ENCODE measurements at places on chromosomes 5 and 9.

GRCh38 chr5:151293624-151294023 is 9.9 kb downstream of the SLC36A3 start:
- no peak for DNase-seq

DNA sequence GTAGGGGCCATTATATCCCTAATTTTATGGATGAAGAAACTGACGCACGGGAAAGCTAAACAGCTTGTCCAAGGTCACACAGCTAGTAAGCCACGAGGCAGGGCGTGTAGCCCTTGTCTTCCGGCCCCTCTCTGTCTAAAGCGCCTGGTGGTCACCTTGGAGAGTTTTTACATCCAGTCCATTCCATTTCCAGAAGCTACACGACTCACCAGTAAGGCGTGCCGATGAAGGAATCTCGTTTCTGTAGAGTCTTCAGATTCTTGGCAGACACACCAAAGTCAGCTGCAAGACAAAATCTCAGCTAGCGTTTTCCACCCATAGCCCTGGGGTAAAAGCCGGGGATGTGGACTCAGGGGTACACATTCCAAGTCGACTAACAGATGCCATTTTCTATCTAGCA is 80.5 kb downstream of the STK10 start:
- no peak for DNase-seq

- no peak for DNase-seq
Observed at GRCh38 chr5:152427721-152428120, 22.6 kb upstream of the NMUR2 start.

GRCh38 chr5:3793162-3793561 is 197.5 kb downstream of the IRX1 start:
- DNase-seq = no peak

GRCh38 chr5:109485030-109485429 is 75.3 kb upstream of the PJA2 start:
- DNase-seq = peak; percentile 17

GRCh38 chr5:84218546-84218945 is 166.1 kb downstream of the EDIL3 start:
- DNase-seq = no peak

GRCh38 chr5:166083183-166083959 is 2208.1 kb upstream of the WWC1 start:
- no peak for DNase-seq

DNA sequence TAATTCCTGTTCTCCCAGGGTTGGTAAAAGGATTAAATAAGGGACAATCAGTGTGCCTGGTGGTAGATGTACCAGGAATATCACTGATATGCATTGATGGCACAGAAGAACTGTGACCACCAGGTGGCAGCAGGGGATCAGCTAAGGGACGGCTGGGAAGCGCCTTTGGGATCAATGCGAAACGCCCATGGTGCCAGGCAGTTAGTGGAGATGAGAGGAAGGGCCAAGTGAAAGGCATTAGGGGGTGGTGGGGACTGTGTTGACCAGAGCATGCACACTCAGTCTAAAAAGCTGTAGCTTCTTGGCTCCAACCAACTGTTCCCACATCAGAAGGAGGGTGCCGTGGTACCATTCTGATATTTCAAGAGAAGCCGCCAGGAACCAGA is 55.6 kb downstream of the ARHGEF37 start:
- DNase-seq = peak; percentile 67
